ENCODE measurements at places on chromosomes 1 and 21.

DNA sequence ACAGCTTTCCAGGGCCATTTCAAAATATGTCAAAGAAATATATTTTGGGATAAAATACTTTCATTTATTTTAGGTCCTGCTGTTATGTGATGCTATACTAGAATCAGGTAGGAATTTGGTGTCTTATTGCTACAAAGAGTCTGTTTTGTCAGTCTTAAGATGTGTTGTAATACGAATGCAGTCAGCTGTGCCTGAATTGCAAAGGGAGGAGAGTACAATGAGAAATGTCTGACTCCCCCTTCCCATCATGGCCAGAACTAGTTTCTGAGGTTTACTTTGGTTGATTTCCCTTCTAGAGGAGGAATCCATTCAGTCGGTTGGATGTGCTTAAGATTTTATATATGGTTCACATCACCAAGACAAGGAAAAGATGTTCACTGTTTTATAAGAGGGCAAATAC is 75.7 kb upstream of the TNFSF18 start:
- DNase-seq, result no peak

GRCh38 chr1:162846256-162847212 is 14.4 kb downstream of the CCDC190 start:
- DNase-seq, result no peak

DNA sequence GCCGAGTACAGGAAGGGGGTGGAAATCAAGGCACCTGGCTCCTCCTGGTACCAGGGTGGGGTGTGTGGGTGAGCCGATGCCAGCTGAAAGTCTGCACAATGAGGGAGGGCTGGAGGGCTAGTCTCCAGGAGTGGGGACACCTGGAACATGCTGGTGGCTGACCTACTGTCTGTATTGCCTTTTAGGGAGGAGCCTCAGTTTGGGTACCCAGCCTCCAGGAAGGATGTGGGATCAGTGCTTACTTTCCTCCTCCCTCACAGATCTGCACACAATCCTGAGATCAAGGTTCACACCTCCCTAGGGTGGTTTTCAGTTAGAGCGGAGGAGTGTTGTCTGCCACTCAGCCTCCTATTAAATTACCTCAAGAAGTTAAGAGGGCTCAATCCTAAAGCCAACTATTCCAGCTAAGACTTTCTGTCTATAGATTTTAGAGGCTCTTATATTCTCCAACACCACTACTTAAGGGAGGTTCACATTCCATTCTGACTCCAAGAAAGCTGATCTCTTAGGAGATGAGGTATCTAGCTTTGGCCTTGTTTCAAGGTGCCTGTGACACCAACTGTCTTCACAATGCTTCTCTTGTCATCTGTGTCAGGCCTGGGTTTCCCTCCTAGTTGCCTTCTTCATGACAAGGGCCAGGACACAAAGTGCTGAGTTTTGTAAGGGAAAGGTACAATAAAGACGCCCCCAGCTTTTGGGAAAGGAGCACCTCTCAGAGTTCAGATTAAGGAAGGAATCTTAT is 15.7 kb downstream of the SSR2 start:
- no peak for DNase-seq

DNA sequence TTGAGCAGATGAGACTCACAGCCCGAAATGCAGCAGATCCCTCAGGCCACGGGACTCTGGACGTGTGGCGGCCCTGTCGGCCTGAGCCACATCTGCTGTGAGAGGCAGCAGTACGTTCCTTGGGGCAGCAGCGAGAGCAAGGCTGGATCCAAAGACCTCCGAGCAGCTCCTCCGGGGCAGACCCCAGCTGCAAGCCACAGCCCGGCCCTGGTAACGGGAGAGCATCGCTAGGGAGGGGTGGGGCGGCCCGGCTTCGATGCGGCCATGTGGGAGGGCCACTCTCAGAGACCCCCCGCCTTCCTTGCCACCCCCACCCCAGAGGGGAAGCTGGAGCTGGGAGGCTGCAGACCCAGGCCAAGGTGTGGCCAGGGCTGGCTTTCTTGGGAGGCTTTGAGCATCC is 17.8 kb downstream of the PRKCZ start:
- DNase-seq, result no peak

GRCh38 chr1:44803312-44804095 is 3.3 kb downstream of the PLK3 start:
- DNase-seq, result no peak

GRCh38 chr1:28601696-28602095 is 9.6 kb downstream of the RAB42 start:
- no peak for DNase-seq

GRCh38 chr21:35159881-35160280 is 110.8 kb upstream of the RUNX1 start:
- no peak for DNase-seq

GRCh38 chr1:245858022-245858721 is 648.9 kb downstream of the SMYD3 start:
- no peak for DNase-seq

DNA sequence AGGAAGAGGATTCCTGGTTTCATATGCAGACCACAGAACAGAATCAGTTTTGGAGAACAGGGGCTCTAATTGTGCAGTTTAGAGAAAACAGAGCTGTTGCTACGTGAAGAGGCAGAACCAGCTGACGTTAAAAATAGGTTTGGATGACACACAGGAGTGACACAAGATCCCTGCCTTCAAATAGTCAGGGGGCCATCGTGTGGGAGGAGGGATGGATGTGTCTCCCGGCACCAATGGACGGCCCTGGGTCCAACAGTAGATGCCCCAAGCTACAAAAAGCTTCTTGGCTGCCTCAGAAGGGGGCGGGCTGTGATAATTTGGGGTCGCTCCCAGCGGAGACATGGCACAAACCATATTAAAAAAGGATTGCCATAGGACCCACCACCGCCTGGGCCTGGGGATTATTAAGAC is 87.8 kb downstream of the MRPL37 start:
- no peak for DNase-seq

- no peak for DNase-seq
These were observed 42.2 kb downstream of the TNNT2 start for GRCh38 chr1:201335174-201335870.

DNA sequence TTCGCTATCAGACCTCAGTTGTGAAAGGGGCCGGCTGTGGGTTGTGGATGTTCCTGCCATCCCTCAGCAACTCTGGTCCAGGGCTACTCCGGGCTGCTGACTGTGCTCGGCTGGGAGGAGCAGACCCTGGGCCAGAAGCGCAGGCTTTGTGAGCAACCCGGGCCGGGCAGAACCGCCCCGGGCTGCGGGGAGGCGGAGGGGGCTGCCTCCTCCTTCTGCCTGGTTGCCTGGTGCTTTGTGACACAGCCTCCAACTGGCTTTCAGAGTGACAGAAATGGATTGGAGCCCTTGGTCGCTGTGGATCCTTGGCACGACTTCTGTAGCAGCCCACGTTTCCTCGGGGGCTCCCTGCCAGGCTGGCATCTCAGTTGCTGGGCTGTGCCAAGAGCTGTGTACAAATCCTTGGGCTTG is 10.0 kb downstream of the DRAXIN start:
- DNase-seq, result peak; percentile 53

GRCh38 chr1:55310505-55310971 is 95.4 kb upstream of the USP24 start:
- no peak for DNase-seq

DNA sequence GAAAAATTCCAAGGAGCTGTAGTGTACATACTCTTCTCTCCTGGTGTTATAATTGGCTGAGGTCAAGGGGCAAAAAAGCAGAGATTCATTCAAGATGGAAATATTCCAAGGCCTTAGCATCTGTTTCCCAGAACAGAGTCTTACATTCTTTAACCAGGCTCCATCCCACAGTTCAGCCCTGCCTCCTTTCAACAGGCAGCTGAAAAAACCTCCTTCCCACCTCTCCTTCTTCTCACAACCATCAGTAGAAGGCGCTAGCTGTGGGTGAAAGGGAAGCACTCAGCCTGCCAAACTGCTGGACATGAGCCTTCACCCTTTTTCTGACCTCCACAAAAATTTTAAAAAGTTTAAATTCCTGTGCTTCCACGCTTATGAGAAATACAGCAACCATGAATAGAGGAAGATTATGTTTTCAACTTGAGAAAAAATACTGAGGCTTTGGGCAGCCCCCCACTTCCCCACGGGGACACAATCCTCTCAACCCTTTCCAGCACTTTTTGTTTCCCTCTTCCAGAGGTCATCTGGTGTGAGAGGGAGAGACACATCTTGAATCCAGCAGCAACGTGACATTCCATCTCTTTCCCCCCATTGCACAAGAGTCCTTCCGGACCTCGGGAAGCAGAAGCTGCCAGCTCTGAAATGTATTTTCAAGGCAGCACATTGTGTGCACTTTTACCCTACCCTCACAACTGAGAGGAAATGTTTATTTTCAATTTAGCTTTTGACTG is 43.2 kb upstream of the FMO2 start:
- DNase-seq, result no peak

GRCh38 chr1:163271535-163271934 is 50.2 kb upstream of the NUF2 start:
- no peak for DNase-seq

- DNase-seq, result no peak
These were observed 2.5 kb downstream of the BACE2 start for GRCh38 chr21:41170442-41170841.

DNA sequence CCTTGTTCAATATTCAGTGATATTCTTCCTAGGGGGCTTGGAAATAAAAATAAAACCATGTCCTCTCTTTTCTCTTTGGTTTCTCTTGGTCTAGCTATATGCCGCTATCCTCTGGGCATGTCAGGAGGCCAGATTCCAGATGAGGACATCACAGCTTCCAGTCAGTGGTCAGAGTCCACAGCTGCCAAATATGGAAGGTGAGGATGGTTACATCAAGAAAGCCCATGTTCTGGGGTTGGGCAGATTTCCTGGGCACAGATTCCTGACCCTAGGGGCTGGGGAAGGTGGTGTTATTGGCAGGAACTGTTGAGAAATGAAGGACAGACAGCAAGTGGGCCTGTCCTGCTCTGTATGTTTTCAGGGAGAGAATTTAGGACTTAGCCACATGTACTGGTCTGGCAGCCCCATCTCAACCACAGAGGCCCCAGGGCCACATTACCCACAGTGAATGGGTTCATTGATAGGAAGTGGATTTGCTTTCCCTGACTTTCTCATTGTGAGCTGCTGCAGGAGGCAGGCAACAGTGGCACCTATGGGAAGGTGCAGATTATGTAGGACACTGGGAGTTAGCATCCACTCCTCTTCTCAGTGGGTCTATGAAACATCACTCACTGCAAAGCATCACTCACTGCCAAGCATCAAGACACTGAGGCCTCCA is 37.4 kb upstream of the HSD17B7 start:
- no peak for DNase-seq

DNA sequence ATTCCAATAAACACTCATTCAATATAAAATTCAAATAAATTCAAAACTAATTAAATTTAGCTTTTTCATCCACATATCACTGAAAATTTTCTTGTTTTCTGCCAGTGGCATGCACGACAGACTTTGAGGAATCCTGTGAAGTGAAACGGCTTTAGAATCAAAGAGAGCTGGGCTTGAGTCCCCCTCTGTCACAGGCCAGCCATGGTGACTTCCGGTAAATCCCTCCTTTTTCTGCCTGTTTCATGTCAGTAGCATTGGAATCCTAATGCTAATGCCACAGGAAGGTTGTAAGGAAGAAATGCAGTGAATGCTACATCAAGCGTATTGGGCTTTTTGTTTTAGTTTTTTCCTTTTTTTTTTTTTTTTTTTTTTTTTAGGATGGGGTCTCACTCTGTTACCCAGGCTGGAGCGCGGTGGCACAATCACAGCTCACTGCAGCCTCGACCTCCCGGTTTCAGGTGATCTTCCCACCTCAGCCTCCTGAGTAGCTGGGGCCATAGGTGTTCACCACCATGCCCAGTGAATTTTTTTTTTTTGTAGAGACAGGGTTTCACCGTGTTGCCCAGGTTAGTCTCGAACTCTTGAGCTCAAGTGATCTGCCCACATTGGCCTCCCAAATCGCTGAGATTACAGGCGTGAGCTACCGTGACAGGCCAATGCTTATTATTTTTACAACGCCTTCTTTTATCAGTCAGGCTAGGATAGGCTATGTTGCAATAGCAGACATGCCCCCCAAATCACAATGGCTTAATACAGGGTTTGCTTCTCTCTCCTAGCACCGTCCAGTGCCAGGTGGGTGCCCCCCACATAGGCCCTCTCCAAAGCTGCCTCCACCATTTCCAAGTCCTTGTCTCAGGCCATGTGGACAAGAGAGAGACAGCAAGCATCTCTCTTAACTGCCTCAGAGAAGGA is 3.6 kb upstream of the MATN1 start:
- no peak for DNase-seq

DNA sequence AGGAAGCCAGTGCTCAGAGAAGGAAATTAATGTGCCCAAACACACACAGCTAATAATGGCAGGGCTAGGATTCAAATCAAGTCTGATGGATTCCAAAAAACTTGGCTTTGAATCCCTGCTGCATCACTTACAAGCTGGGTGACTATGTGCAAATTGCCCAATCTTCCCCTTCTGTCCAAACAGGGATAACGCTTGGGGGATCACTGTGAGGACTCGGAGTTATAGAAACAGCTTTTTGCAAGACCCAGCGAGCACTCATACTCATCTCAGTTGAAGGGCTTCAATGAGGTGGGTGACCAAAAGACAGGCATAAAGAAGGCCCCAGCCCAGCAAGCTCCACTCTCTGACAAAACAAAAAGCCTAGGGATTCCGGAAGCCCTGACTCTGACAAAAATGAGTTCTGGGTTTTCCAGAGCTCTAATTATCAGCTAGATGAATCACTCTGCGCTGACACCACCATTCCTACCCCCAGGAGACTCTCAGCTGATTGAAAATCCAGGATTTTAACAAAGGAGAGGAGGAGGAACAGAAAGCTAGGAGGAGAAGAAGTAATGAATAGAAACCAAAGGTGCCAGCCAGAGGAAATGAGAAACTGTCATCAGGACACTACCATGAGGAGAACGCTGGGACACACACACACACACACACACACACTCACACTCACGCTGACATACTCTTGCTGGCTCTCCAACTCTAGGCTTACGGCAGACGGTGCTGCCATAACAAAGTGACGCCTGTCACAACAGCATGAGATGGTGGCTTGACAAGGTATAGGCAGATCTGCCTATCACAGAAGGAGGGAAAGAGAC is 1.6 kb upstream of the STK40 start:
- no peak for DNase-seq

GRCh38 chr1:232586679-232587078 is 43.3 kb downstream of the SIPA1L2 start:
- peak; percentile 84 for DNase-seq

GRCh38 chr1:172373864-172374263 is 46.6 kb upstream of the C1orf105 start:
- no peak for DNase-seq

GRCh38 chr1:154445040-154445472 is 39.9 kb downstream of the IL6R start:
- no peak for DNase-seq

DNA sequence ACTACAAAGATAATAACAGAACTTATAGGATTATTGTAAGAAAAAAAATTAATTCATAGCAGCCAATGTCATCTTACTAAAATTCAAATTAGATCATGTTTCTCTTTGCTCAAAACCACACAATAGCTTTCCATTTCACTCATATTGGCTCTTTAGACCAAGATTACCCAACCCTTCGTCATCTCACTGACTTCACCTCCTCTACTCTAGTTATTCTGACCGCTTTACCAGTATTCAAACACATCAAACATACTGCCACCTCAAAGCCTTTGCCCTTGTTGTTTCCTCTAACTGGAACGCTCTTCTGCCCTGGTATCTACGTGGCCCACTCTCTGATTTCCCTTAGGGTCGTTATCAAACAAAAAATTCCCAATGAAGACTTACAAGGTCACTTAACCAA is 1.7 kb downstream of the ANGPTL3 start:
- DNase-seq, result no peak
